ENCODE measurements at places on chromosomes 4 and X. TPM values are rescaled to one million over a fixed set of nuclear protein-coding genes. Genes with fewer than 3 reads are reported as not detected.

DNA sequence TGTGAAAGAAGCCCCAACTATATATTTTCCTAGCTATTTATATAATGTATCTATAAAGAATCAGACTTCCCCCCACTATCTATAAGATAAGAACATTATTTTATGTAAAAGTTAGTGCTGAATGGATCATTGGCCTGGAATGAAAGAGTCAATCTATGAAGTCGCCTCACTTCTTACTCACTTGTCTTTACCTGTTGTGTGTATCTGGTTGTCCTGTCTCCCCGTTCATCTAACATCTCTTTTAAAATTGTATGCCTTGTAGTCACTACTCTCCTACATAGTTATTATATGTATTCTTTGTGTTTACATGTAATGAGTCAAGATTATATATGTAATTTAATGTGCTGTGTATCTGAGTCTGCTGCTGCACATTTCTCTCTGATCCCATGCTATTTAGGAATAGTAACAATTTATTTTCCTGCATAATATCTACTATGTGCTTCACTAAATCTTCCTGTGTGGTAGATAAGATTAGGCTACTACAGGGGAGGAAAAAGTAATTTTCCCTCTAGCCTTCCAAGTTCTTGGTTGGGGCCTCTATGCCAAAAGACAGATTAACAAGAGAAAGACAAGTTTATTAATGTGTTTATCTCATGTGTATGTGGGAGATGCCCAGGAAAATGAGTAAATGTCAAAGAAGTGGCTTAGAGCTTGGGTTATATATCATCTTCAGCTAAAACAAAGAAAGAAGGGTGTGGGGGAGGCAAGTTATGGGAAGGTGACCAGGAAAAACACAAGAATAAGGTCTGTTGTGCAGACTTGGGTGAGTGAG, 77.6 kb upstream of the FRMPD4 start:
- H3K36me3 ChIP-seq: no peaks in the 10 kb centered on the region
- H3K4me3 ChIP-seq: no peak overlapping the region
- H3K27ac ChIP-seq: no peak overlapping the region
- no peak for DNase-seq
- H3K4me1 ChIP-seq: no peaks in the 10 kb centered on the region
- no peaks in the 10 kb centered on the region for H3K27me3 ChIP-seq

- no peak overlapping the region for H3K4me3 ChIP-seq
- H3K4me1 ChIP-seq: no peaks in the 10 kb centered on the region
- no peaks in the 10 kb centered on the region for H3K27me3 ChIP-seq
- DNase-seq: no peak
- H3K36me3 ChIP-seq: no peaks in the 10 kb centered on the region
- no peak overlapping the region for H3K27ac ChIP-seq
Observed at GRCh38 chrX:12985331-12985730, 10.4 kb downstream of the TMSB4X start.

- peak; percentile 32 for DNase-seq
- H3K27ac ChIP-seq: no peak overlapping the region
Observed at GRCh38 chr4:175951794-175952193, 113.8 kb upstream of the WDR17 start.

The COL4A5 gene
- 87.2 TPM for total RNA-seq

DNA sequence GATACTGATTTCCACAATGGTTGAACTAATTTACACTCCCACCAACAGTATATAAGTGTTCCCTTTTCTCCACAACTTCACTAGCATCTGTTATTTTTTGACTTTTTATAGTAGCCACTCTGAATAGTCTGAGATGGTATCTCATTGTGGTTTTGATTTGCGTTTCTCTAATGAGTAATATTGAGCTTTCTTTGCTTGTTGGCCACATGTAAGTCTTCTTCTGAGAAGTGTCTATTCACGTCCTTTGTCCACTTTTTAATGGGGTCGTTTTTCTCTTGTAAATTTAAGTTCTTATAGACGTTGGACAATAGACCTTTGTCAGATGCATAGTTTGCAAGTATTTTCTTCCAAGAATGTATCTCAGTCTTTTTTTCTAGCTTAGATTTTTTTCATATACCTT, 10.0 kb downstream of the FBXW7 start:
- H3K27ac ChIP-seq: no peak overlapping the region
- no peak for DNase-seq
- H3K4me3 ChIP-seq: no peak overlapping the region
- H3K4me1 ChIP-seq: no peaks in the 10 kb centered on the region
- H3K36me3 ChIP-seq: no peaks in the 10 kb centered on the region

The PAGE2B gene
- total RNA-seq: 0.33 TPM

- H3K36me3 ChIP-seq: no peaks in the 10 kb centered on the region
- no peak for DNase-seq
- H3K27me3 ChIP-seq: no peaks in the 10 kb centered on the region
- H3K4me3 ChIP-seq: no peak overlapping the region
- no peak overlapping the region for H3K27ac ChIP-seq
- peaks cover 7% of the 10 kb centered on the region for H3K4me1 ChIP-seq
Observed at GRCh38 chr4:8171984-8172924, 13.6 kb upstream of the ABLIM2 start.

DNA sequence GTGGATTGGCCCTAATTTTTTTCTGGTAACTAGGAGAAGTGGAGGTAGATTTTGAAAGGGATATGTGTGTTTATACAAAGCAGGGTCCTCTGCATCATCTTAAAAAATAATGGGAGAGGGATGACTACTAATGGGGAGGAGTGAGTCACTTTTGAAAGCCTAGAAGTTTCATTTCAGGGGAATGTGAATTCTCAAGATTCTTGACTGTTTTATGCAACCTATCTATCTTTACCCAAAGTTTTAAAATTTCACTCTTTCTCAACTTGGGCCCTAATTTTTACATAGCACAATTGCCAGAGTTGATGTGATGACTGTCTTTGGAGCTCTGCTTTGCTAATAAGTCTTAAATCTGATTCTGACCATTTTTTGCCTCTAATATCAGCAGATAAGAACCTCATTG, 445.2 kb downstream of the GRXCR1 start:
- no peak overlapping the region for H3K27ac ChIP-seq
- no peak for DNase-seq
- no peaks in the 10 kb centered on the region for H3K4me1 ChIP-seq
- H3K36me3 ChIP-seq: no peaks in the 10 kb centered on the region

DNA sequence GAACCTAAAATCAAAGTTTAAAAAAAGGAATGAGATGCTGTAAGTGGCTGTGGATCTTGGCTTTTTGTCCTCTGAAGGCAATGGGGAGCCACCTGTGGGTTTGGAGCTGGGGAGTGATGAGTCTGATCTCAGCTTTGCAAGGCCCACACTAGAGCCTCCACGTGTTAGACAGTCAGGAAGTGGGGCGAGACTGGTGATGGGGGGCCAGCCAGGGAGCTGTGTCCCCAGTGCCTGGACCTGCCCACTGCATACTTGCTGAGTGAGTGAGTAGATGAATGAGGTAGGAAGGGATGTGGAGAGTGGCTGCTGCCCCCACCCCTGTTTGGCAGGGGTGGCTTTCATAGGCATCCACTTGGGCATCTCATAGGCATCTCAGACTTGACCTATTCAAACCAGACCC, 84.0 kb downstream of the NHSL2 start:
- H3K4me1 ChIP-seq: peaks cover 17% of the 10 kb centered on the region
- DNase-seq: no peak

The ARR3 gene
- total RNA-seq: not detected
